ENCODE measurements at places on chromosomes 6 and 20. TPM values are rescaled to one million over a fixed set of nuclear protein-coding genes. Genes with fewer than 3 reads are reported as not detected.

Gene SRC
- total RNA-seq, result 17.7 TPM

Gene HCRTR2
- total RNA-seq, result not detected

Gene C4A
- 2.3 TPM for total RNA-seq

Gene FAM184A
- 1.1 TPM for total RNA-seq

Gene ACTL10
- 2.1 TPM for total RNA-seq

Gene ATAT1
- 3.4 TPM for total RNA-seq

Gene VWA7
- total RNA-seq, result 0.11 TPM

Gene SLC52A3
- total RNA-seq, result not detected

Gene C6orf52
- total RNA-seq, result 1.5 TPM

Gene RREB1
- total RNA-seq, result 19.6 TPM

Gene C6orf118
- total RNA-seq, result not detected

Gene LZTS3
- 4.3 TPM for total RNA-seq

Gene GNRH2
- total RNA-seq, result not detected

Gene ZNF292
- 31.3 TPM for total RNA-seq

Gene RAMACL
- total RNA-seq, result 2.3 TPM

Gene MSH5
- total RNA-seq, result 21.6 TPM

Gene SDHAF4
- total RNA-seq, result 5.8 TPM

Gene RRAGD
- 2.3 TPM for total RNA-seq

Gene IYD
- total RNA-seq, result not detected

Gene SEMG1
- not detected for total RNA-seq

Gene DLGAP4
- 10.1 TPM for total RNA-seq

Gene VGLL2
- not detected for total RNA-seq

Gene NRSN1
- not detected for total RNA-seq

Gene XRN2
- 135 TPM for total RNA-seq

Gene FILIP1
- total RNA-seq, result 0.62 TPM

Gene OXT
- not detected for total RNA-seq

Gene ZNF334
- total RNA-seq, result 4.8 TPM

Gene WFDC5
- total RNA-seq, result not detected

Data from uterine smooth muscle cell (primary cell).